CD4-positive, alpha-beta T cell treated with Interleukin-6 for 4 hours (primary cell): ENCODE measurements at places on chromosomes 16 and 17.

GRCh38 chr17:4566785-4567184 lies 6.4 kb upstream of the GGT6 start:
- peak; percentile 47 for DNase-seq

DNA sequence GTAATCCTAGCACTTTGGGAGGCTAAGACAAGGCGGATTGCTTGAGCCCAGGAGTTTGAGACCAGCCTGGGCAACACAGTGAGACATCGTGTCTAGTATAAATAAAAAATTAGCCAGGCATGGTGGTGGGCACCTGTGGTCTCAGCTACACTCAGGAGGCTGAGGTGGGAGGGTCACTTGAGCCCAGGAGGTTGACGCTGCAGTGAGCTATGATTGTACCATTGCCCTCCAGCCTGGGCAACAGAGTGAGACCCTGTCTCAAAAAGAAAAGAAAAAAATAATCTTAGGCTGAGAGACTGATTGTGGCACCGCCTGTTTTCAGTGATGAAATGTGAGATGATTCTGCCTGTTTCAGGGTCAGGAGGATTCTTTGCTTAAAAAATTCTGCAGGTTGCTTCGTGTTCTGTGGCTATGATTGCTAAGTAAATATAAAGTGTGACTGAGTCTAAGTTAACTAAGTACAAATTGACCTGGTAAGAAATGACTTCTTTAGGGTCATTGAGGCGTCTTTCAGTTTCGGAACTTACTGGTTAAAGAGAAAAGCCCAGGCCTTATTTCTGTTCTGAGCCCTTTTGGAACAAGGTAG lies 128.3 kb downstream of the SOCS1 start:
- no peak for DNase-seq

- DNase-seq: no peak
Measured at GRCh38 chr16:27726621-27727261, 176.8 kb downstream of the KATNIP start.

DNA sequence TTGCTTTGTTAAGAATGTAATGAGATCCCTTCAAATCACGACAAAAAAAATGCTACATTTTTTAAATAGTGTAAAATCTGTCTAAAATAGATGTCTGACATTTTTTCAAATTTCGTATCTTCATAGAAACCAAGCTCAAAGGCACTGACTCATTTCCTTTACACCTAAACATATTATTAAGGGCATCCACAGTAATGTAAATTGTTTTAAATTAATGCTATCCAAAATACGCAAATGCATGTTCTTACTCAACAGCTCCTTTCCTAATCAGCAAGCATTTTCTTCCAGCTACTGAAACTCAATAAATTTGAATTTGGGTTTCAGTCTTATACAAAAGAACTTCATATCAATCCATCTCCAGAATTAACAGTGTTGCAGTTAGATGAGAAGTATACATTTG lies 4.3 kb downstream of the C16orf87 start:
- DNase-seq: no peak

GRCh38 chr16:82643936-82644630 lies 17.3 kb downstream of the CDH13 start:
- DNase-seq: no peak

DNA sequence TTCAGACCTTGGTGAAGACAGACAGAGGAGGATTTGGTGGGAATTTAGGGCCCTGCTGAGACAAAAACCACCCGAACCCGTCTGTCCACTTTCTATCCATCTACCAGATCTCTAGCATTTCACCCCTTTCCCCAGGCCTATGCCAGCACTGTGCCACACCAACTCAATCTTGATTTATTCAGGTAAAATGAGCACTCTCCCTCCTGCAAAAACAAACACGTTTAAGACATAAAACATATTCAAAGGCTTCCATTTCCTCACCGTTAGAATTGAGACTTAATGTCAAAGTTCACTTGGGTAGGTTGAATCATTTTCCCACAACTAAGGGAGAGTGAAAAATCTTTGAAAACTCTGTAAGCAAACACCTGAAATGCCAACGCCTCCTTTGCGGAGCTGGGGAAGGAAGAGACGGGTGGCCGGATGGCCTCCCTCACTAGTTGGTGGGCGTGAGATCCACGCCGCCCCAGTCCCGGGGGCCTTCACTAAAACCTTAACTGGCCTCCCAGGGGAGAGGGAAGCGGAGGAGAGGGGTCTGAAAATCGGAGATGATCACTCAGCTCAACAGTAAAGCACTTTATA lies 862 bp downstream of the DCAKD start:
- DNase-seq: peak; percentile 62

GRCh38 chr16:10385725-10386516 lies at the start of gene ATF7IP2:
TSS of gene ATF7IP2 (plus strand) at chr16:10386061. CDS start at chr16:10430621, 44,560 bp downstream.
- DNase-seq: peak; percentile 91

DNA sequence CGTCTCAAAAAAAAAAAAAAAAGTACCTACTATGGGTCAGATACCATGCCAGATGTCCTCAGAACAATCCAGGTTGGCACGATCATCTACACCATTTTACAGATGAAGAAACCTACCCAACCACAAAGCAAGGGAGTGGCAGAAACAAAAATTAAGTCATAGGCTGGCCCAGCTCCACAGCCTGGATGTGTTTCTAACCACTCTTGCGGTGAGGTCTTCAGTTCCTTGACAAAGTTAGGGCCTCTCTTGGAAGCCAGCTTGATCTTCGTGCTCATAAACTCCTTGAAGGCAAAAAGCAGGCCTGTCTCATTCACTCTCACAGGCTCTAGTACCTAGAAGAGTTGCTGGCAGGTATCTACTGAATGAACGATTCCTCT lies 6.2 kb downstream of the GGA2 start:
- no peak for DNase-seq

GRCh38 chr16:11091021-11091785 lies 146.8 kb downstream of the CLEC16A start:
- no peak for DNase-seq

DNA sequence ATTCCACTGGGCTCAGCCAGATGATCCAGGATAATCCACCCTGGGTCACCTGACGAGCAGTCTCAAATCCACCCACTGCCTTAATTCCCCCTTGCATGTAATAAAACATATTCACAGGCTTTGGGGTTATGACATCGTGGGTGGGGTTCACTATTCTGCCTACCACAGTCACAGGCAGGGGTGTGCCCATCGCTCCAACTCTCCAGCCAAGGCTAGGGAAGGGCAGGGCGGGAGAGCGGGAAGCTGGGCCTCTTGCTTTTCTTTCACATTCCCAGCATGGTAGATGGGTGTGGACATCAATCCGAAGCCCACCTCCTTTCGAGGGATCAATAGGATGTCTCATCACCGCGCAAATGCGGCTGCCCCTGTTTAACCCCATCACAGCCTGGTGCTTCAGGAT lies 12.7 kb upstream of the CD300LD start:
- DNase-seq: no peak

- no peak for DNase-seq
Measured at GRCh38 chr17:48954300-48954755, 9.7 kb upstream of the SNF8 start.

- DNase-seq: no peak
Measured at GRCh38 chr17:66988069-66988798, 23.7 kb downstream of the CACNG4 start.

DNA sequence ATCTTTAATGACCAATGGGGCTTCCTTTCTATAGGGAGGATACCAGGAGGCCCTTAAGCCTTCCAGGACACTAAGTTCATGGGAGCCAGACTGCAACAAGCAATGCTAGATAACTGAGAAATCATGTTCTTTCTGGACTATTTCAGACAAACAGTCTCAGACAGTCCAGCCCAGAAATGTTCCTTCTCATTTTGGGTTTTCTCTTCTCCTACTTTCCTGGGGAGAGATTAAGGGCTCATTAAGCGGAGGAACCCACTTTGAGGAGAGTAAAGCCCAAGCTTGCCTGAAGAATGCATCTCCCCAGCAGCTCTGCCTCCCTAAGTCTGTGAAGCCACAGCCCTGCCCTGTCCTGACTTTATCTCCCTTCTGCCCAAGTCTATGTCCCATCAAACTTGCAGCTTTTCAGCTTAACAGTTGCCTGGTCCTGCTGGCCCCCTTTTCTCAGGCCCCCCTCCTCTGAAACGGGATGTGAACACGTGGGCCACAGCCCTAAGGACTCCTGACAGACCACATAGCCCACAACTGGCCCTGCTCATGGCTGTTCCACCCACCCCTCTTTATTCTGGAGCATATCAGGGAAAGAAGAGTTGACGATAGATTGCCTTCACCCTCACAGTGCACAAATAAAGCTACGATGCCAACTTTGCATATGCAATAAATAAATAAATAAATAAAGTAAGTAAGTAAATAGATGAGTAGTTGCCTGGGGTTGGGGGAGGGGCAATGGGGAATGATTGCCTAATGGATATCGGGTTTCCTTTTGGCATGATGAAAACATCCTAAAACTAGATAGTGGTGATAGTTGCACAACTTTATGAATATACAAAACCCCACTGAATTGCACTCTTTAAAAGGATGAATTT lies 111.0 kb downstream of the N4BP1 start:
- no peak for DNase-seq

- no peak for DNase-seq
Measured at GRCh38 chr16:81238296-81239011, at the start of gene BCO1. TSS of gene BCO1 (plus strand) at chr16:81238689. CDS start at chr16:81238909, 220 bp downstream.

DNA sequence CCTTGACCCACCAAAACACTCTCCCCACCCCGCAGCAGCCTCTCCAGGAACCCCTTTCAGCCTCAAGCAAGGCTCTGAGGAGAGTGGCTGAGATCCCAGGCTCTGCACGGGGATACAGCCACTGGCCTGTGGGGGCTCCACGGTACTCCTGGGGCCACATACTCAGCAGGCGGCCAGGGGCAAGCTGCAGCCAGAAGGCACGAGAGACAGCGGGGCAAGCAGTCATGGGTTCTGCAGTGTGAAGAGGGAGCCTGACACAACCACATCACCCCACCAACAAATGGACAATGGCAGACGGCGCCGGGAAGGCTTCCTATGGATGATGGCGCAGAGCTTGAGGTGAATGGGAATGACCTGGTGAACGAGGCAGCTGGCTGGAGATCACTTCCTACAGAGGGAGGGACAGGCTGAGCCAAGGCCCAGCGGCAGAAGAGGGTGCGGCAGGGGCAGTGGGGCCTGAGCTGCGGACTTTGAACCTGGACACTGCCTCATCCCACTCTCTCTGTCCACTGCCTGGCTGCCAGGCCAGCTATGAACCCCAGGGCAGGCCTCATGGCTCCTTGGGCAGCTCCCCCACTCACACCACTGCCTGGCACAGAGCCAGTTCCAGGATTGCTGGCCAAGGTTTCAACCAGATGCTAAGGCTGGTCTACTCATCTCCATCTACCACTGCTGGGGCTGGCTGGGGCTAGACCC lies 10.8 kb upstream of the BCAR1 start:
- no peak for DNase-seq

DNA sequence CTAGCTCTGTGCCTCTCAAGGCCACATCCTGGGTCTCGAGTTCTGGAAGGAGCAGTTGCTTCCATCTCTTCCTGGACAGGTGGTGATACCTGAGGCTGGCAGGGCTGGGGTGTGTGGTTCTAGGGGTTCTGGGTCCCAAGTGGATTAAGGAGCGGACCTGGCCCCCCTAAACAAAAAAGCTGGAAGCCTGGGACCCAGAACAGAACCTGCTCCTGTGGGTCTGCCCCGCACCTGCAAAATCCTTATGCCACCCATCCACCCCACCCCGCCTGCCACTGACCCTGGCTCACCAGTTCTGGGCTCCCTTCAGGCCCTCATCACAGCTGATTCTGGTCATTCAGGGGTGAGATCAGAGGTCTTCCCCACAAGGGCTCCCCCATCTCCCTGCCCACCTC lies 44.8 kb downstream of the ADCY7 start:
- no peak for DNase-seq

DNA sequence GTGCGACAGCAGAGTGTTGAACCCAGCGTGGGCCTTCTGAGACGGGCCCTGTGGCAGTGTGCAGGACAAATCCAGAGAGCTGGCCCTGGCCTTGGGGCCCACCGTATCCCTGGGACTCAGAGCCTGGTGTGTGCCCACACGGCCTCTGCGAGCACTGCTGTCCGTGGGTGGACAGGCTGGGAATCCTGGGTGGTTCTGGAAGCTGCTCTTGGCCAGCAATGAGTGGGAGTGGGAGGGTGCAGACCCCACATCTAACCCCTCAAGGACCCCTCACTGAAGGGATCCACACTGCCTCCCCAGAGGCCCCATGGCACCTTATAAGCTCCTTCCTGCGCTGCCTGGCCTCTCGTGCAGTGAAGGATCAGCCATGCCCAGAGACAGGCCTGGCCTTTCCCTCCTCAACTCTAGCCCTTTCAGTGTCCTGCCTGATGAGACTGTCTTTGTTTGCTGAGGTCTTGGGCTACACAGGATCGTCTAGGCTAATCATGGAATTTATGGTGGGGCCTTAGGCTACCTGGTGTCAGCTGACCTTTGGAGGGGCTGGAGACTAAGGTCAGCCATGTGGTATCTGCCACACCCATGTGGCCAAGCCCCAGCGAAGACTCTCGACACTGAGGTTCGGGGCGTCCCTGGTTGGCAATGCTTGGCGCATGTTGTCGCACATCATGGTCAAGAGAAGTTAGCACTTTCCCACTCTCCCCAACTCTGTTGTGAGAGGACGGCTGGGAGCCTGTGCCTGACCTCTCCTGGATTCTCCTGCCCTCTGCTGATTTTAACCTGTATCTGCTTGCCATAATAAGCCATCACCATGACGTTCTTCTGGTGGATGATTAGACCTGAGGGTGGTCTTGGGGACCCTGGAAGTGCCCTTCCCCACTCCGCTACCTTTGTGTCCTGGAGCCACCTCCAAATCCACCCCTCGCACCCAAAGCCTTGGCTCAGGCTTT lies 16.4 kb upstream of the GINS2 start:
- no peak for DNase-seq

DNA sequence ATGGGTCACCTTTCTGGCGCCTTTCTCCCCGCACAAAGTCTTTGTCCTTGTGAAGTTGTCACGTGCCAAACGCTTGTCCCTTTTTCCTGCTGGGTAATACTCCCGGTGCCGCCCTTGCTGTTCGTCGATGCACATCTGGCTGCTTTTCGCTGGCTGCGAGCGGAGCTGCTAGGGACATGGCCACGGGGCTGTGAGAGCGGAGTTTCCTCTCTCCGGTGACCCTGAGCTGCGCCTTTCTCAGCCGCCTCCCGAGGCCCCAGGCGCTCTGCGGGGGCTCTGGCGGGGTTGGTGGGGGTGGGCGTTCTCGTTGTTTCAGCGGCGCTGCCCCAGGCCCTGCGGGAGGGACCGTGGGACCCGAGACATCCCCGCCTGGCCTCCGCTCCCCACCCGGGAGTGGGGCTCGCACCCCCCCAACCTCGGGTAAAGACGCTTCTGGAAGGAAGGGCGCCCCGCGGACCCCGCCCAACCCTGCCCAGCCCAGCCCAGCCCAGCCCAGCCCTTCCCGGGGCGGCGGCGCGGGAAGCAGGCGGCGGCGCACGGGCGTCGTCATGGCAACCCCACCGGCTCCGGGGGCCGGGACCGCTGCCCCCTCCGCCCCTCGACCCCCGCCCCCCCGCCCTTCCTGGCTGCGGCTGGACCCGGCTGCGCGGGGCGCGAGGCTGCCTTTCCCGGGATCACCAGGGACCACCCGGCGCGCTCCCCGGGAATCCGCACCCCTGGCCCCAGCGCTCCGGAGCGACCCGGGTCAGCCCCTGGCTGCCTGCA lies 12.3 kb downstream of the CHMP6 start:
- DNase-seq: peak; percentile 23
